Skin of body (tissue), 3 donors: ENCODE measurements at places on chromosomes 2 and 18. TPM values are rescaled to one million over a fixed set of nuclear protein-coding genes. Genes with fewer than 3 reads are reported as not detected.

- no peak for DNase-seq
Measured at GRCh38 chr18:61992923-61993322, 100.1 kb upstream of the RNF152 start.

- no peak for DNase-seq
Measured at GRCh38 chr2:179843541-179843940, 17.9 kb downstream of the ZNF385B start.

GRCh38 chr2:129762386-129763189 lies 216.9 kb upstream of the RAB6C start:
- DNase-seq, result no peak

DNA sequence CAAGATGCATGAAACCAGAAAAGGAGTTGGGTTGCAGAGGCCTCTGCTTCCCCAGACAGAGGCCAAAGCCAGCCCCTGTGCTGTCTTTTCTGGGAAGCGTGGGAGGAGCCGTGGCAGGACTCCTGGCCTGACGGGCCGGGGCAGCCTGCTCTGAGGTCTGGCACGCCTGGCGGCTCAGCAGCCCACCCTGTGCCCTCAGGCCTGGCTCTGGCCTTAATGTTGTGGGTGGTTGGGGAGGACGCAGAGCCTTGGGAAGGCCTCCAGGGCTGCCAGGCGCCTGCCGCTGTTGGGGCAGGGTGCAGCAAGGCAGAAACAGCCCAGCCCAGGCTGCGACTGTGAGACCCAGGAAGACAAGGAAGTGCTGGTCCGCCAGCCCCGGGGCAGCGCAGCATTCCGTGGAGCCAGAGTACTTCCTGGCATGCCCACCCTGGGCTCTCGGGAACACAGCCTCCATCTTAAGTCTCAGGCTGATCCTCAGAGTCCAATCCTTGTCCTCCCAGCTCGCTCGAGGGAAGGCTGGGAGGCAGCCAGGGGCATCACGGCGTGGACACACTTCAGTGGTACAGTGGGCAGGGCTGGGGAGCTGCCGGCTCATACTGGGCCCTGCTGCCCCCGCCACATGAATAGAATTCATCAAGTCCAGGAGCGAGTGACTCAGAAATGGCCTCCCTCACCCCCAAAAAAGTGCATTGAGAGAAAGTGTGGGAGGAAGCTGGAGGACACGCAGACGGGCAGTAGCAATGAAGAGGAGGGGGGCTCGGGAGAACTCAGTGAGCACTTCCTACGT lies 72.6 kb downstream of the EMX1 start:
- DNase-seq, result no peak

GRCh38 chr2:68970566-68971265 lies 3.7 kb upstream of the GKN1 start:
- DNase-seq, result peak; percentile 83

GRCh38 chr18:56458770-56459712 lies 179.4 kb downstream of the TXNL1 start:
- DNase-seq, result peak; percentile 32

DNA sequence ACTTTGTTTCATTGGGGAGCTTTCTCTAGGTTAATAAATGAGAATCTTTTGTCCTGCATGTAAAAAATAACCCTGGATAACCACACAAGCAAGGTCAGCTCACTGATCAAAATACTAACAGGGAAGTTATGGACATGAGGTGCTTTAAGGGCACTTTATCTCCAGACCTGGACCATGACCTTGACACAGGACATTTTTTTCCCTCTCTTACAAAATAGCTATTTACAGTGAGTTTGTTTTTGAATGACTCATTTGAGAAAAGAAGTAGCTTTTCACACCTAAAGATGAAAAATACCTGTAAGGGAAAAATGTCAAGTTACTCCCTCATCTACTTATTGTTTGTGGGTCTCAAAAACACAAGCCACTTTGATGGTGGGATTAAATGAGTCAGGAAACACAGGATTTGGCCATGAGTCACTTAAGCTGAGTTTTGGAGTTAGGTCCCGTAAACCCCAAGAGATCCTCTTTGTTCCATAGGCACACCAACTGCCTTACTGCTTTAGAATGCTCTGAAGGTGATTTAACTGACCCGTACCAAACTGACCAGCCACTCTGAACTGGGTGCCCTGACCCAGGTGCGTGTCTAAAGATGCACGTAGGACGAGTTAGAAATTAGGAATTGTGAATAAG lies 479.3 kb upstream of the NXPH2 start:
- no peak for DNase-seq

DNA sequence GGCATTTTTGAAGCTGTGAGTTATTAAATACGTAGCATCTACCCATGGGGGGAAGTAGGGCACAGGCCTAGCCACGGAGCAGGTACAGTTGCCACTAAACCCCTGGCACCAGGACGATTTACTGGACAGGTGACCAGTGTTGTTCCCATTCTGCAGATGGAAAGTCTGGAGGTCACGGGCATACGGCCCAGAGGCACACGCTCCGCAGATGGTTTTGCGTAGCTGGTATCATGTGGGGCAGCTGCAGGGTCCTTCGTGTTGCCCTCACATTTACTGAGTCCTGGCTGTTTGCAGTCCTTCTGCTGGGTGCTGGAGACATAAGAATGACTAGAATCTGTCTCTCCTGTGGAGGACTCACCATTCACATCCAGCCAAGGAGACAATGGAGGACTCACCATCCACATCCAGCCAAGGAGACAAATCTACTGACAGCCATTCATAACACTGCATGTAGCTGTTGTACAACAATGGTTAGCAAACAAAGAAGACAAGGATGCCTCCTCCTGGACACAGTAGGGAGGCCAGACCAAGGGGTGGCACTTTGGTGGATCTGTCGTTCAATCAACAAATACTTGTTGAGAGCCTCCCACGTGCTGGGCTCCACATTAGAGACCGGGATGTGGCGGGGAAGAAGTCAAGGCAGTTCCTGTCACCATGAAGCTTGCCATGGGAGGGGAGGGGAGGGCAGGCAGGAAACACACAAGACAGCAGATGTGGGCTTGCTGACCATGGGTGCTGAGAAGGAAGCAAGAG lies 24.9 kb downstream of the TWIST2 start:
- no peak for DNase-seq

GRCh38 chr2:237888389-237888788 lies 29.0 kb downstream of the RAMP1 start:
- DNase-seq, result no peak

DNA sequence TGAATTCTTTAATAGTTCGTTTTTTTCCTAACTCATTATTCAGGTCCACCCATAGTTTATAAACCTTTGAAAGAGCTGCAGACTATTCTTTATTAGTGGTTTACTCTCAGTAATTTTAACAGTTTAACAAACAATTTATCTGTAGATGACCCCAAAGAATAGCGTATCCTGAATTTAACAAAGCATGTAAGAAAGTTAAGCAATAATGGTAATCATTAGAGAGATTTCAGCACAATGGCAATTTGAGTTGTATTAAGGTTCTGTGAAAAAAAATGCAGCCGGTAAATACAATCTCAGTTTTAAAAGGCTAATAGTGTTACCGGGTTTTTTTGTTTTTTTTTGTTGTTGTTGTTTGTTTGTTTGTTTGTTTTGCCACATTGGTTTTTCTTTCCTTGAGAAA lies 40.3 kb downstream of the RBM45 start:
- no peak for DNase-seq

- DNase-seq, result no peak
Measured at GRCh38 chr2:43107679-43108078, 118.7 kb downstream of the ZFP36L2 start.

GRCh38 chr2:68829749-68830148 lies 41.4 kb downstream of the BMP10 start:
- DNase-seq, result no peak

- DNase-seq, result no peak
Measured at GRCh38 chr2:85868822-85869221, 20.0 kb downstream of the ST3GAL5 start.

DNA sequence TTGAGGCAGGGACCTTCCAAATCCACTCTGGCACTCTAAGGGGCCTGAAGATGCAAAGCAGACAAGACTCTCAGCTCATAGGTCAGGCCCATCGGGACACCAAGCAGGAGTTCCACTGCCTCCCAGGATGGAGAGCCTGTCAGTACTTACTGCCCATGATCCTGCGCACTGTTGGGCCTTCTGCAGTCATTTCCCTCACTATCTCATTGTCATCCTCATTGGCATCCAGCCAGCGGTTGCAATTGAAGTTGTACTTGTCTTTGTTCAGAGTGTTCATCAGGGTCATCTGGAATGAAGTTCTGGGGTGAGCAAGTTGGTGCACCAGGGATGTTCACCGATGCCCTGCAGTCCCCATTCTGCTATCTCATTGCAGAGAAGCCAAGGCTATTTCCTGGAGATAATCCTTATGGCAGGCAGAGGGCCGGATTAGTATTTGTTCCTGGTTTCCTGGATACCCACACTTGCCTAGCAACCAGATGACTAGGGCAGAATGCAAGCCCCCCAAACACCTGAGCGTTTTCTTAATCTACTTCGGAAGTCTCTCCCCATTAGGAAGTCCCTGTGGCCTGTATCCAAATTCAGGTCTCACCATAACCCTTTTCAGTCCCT lies 65.1 kb downstream of the LOXHD1 start:
- no peak for DNase-seq

- no peak for DNase-seq
Measured at GRCh38 chr2:239337877-239338484, 62.8 kb downstream of the HDAC4 start.

- DNase-seq, result no peak
Measured at GRCh38 chr2:238465487-238466242, 38.9 kb downstream of the ASB1 start.

GRCh38 chr2:25383806-25384205 lies 42.1 kb upstream of the DNMT3A start:
- no peak for DNase-seq

DNA sequence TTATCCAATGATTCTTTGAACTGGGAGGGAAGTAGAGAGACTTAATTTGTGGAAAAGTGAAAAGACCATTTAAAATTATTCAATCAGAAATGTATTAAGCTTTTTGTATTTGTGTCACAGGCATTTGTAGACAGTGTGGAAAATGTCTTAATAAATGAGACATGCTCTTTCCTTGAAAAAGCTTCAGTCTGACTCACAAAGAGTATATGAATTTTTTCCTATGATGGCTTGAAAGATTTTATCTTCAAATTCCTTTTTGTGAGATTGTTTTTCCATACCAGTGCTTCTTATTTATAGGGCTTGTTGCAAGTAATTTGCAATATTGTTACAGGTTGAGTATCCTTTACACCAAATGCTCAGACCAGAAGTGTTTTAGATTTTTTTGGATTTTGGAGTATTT lies 39.5 kb downstream of the STON1 start:
- DNase-seq, result no peak

GRCh38 chr18:33277431-33277830 lies 163.1 kb downstream of the CCDC178 start:
- no peak for DNase-seq

GRCh38 chr2:23230885-23231284 lies 154.1 kb upstream of the KLHL29 start:
- DNase-seq, result no peak

DNA sequence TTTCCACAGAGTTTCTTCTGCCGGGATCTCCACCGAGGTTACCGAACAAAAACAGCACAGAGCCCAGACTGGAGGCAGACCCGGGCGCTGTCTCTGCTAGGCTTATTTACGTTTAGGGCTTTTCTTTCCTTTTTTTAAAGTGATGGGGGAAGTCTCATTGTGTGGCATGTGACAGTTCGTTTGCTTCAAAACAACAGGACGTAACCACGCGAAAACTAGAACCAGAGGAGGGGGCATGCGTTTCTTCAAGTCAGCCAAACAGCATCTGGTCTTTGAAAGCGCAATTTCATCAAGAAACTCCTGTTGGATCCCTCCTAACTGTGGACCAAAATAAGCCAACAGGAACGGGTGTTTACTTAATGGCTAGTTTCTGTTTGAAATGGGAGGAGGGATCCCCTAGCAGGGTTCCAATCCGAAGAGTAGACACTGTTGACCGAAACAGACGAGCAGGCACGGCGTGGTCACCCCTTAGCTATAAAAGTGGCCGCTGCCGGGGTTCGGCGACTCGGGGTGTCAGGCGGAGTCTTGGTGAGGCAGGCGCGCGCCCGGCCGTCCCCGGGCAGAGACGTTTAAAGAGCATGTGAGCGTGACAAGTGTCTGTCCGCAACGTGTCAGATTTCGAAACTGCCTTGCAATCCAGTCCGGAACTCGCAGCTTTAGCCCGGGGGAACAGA lies 997 bp upstream of the TGIF1 start:
- peak; percentile 93 for DNase-seq

Gene FKBP7
- total RNA-seq, result 55.9 TPM

Gene FSIP2
- total RNA-seq, result 2.6 TPM

Gene FN1
- 394 TPM for total RNA-seq

Gene HOXD4
- 5.4 TPM for total RNA-seq

Gene PJVK
- total RNA-seq, result 5.9 TPM

Gene CLHC1
- total RNA-seq, result 13.7 TPM

Gene ASIC4
- total RNA-seq, result 0.49 TPM

Gene NMS
- not detected for total RNA-seq

Gene GREB1L
- 4.2 TPM for total RNA-seq

Gene PSMA8
- not detected for total RNA-seq

Gene AOX1
- 2.6 TPM for total RNA-seq

Gene EHD3
- total RNA-seq, result 3.7 TPM

Gene FRZB
- 8.1 TPM for total RNA-seq

Gene B4GALT6
- 4.4 TPM for total RNA-seq

Gene ANAPC1
- total RNA-seq, result 51.1 TPM

Gene ZAP70
- total RNA-seq, result 1.4 TPM

Gene HOXD9
- 4.7 TPM for total RNA-seq

Gene REG1B
- total RNA-seq, result not detected
